ENCODE measurements at places on chromosomes 16 and 17.

DNA sequence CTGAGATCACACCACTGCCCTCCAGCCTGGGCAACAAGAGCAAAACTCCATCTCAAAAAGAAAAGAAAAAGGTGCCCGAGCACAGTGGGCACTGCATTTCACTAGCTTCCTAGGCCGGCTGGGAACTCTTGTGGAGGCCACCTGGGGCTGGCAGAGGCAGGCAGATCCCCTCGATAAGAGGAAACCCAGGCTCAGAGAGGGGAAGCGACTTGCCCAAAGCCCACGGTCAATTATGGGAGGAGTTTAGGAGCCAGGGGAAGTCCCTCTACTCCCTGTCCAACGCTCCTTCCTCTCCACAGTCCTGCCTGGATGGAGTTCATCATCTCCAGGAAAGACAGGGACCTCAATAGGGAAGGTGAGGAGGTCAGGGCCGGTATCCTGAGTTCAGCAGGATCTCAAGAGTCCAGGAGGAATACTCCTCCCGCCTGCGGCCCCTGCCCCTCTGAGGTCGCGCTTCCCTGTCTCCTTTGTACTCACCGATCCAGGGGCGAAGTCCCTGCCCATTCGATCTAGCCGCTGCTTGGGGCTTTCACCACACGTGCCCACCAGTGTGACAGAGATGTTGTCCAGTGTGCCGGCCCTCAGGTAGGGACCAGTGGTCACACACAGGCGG is 841 bp downstream of the ALOXE3 start:
- DNase-seq = no peak

DNA sequence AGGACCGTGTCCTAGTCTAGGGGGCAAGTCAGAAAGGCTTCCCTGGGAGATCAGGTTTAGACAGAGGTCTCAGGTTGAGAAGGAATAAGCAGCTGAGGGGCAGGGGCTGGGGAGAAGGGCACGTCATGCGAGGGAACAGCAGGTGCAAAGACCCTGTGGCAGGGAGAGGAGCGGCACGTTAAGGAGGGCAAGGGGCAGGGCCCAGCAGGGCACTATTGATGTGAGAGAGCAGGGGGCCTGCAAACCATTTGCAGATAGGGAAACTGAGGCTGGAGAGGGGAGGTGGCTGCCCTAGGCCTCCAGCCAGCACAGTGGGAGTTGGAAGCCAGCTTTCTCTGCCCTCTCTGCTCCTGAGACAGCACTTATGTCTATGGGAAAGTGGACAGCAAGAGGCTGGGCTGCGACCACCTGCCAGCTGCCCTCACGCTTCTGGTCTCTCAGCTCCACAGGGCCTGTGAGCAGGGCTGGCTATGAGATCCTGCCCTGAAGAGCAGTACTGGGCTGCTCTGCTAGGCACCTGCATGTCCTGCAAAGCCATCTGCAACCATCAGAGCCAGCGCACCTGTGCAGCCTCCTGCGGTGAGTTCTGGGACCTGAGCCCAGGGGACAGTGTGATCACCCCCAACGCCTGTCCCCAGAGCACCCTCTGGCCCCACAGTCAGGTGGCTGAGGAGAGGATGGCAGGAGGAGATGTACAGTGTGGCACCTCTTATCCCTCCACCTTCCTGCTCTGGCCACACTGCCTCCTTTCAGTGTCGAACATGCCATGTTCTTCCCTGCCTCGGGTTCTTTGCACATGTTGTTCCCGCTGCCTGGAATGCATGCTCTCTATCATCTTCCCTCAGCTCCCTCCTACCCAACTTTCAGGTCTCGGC is 61.5 kb downstream of the USP22 start:
- no peak for DNase-seq

DNA sequence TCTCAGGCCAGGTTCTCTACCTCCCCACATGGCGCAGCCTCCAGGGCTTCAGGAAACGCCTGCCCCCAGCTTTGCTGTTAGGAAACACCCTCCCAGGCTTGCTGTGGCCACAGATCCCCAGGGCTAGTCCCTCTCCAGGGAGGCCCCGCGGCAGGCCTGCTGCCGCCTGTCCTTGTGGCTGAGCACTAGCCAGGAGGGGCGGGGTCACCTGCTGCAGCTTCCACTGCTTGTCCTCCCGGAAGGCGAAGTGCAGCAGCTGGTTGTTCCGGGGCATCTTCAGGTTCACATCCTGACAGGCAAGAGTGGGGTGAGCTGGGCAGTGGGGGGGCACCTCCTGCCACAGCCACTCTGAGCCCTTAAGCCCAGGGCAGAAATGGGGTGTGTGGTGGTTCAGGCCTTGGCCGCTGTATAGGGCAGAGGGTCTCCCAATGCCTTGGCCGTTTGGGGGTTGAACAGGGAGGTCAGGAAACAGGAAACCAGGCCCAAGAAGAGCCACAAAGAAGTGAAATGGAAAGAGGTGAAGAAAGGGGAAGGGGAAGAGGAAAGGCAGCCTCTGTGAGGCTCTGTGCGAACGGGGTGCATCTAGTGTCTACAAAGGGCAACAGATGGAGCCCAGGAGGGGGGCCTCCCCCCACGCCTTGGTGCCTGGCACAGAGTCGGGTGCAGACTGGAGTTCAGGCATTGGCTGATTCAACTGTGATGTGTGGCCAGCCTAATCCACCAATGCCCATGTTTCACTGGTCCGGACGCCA is 2.0 kb downstream of the ROGDI start:
- no peak for DNase-seq

DNA sequence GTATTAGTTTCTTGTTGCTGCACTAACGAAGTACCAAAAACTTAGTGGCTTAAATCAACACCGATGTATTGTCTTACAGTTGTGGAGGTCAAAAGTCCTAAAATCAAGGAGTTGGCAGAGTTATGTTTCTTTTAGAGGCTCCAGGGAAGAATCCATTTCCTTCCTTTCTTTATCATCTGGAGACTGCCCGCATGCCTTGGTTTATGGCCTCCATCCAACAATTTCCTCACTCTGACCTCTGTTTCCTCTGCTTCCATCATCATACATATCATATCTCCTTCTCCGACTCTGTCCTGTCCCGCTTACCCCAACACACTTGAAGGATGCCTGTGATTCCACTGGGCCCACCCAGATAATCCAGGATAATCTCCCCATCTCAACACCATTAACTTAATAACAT is 627.8 kb downstream of the KCNJ2 start:
- no peak for DNase-seq

- DNase-seq = no peak
Observed at GRCh38 chr16:28537964-28538732, 626 bp downstream of the NUPR1 start.

DNA sequence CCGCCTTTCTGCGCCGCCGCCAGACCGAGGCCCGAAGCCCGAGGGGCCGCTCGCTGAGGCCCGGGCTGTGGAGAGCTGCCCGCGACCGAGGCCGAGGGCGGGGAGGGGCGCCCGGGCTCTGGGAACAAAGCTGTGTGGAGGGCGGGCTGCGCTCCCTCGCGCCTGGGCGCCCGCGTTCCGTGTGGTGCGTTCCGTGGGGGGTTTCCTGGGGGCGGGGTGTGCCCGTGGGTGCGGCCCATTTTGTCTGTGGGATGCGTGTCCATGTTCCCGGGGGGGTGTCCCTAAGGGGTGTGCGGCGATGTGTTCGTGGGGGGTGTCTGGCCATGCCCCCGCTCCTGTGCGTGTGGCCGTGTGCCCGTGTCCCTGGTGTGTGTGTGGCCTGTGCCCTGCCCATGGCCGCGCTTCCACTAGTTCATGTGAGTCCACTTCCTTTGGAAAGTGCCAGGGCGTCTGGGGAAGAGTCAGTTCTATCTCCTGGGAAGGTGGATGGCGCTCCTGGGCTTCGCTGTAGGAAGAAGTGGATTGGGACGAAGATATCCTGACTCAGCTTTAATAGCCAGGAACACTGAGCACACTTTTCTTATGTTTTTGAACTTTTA is 520 bp downstream of the JPT2 start:
- DNase-seq = no peak

GRCh38 chr17:64172510-64172909 is 42.6 kb upstream of the ERN1 start:
- no peak for DNase-seq

DNA sequence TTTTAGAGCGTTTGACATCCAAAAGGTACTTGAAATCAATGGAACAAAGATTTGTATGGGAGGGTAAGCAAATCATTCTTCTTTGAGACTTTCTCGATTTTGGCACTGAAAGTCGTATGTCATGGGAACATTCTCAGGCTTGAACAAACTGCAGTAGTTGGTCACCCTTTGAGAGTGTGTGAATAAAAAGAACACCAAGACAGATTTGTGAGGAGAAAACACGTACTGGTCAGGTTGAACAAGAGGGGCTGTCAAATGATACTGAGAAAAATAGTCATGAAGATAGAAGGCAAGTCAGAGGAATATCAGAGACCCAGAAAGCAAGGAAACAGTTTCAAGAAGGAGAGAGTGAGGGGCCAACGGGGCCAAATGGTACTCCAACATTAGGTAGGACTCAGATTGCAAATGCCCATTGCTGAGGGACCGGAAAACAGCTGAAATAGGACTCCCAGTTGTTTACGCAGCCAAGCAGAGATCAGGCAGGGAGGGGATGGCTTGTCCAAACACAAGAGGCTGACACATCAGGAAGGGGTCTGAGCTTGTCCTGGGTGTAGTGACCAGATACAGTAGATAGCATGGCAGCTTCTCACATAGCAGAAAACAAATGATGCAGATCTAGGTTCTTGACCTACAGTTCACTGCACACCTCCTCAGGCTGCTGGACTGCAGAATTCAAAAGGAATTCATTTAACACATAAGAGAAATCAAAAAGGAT is 74.5 kb upstream of the MYOCD start:
- no peak for DNase-seq

DNA sequence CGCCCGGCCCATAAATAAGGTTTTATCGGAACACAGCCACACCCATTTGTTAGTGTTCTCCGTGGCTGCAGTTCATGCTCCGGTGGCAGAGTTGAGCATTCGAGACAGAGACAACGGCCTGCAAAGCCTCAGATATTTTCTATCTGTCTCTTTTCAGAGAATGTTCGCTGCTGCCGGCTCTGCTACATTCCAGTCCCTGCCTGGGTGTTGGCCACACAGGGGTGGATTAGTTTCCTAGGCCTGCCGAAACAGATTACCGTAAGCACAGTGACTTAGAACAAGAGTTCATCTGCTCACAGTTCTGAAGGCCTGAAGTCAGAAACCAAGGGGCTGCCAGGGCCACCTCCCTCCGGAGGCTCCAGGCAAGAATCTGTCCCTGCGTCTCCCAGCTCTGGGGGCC is 19.1 kb upstream of the GSG1L start:
- no peak for DNase-seq

DNA sequence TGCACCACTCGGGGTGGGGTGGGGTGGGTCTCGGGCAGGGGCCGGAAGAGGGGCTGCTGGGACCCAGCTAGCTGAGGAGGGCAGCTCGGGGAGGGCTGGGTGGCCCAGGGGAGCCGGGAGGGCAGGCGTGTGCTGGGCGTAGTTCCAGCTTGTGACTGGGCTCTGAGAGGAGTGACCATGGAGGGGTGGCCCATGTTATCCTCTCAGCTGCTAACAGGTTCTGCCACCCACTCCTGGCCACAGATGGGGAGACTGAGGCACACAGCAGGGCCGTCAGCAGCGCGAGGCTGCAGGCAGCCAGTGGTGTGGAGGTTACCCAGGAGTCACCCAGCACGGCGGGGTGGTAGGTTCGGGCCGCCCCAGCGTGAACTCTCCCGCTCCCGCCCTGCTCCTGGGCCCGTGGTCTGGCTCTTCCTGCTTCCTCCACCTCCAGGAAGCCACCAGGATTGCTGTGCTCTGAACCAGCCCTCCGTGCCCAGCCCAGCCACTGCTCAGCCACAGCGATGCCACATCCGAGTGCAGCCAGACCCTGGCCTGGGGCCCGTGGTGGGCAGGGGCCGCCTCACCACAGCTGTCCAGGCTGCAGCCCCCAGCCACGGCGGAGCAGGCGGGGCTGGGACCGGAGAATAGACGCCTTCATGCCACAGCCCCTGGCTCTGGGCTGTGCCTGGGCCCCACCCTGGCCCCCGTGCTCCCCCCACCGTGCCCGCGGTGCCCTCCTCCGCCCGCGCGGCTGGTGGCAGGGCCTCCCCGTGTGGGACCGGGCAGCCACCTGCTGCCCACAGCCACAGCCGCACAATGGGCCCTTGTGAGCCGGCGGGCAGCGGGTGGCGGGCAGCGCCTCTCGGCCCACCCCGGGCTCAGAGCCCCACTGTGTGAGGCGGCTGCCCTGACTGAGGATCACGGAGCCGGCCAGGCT is 26.3 kb upstream of the SSTR5 start:
- no peak for DNase-seq
